ENCODE measurements at places on chromosomes 6 and 20.

DNA sequence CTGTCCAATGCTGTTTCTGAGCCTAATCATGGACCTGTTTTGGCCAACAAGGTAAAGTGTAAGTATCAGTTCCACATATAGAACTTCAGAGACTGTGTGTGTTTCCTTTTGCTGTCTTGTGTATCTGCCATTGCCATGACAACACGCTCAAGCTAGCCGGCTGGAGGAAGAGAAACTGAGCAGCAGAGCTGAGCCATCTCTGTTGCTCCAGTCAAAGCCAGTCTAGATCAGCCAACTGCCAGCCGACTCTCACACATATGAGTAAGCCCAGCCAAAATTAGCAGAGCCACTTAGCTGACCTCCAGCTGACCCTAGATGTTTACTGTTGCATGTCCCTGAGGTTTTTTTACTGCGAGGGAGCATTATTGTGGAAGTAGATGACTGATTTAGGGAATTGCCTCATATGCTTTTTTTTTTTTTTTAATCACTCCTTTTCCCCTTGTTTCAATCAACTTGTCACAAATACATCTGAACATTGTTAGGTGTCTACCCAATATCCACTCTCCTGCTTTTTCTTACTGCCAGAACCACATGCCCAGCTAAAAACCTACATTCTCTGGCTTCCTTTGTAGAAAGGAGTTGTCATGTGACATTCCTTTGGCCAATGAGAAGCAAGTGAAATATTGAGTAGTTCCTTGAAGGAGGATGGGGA, 304.3 kb upstream of the SUPT3H start:
- DNase-seq = no peak

- no peak for DNase-seq
Measured at GRCh38 chr6:54071821-54072340, 39.4 kb upstream of the MLIP start.

DNA sequence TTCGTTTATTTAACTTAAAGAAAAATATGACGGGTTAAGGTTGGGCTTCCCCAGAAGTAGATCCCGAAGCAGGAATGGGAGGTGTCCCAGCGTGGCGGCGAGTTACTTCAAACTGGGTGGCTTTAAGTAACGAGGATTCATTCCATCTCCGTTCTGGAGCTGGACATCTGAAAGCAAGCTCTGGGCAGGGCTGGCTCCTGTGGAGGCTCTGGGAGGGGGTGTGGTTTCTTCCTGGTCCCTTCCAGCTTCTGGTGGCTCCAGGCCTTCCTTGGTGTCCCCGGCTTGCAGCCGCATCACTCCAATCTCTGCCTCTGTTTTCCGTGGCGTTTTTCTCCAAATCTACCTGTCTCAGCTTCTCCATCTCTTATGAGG, 47.3 kb upstream of the BHLHE23 start:
- no peak for DNase-seq

DNA sequence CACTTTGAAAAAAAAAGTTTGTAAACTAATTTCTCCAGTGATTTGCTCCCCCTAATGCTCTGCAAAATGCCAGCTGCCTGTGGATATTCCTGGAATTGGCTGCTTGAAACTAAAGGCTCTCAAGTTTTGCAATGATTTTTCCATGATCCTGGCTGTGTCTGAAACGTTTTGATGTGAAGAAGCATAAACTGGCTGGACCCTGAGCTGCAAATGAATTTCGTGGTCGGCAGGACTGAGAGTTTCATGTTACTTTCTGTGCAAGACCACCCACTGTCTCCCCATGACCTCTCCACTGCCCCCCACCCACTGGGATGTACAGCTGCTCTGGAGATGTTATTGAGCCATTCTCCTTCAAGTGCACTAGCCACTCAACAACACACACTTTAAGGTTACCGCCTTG, 171.3 kb upstream of the SSTR4 start:
- no peak for DNase-seq

- DNase-seq = no peak
Measured at GRCh38 chr20:40331249-40331648, 357.8 kb downstream of the MAFB start.
